ENCODE measurements at places on chromosomes 6 and 20. TPM values are rescaled to one million over a fixed set of nuclear protein-coding genes. Genes with fewer than 3 reads are reported as not detected.

- no peak for DNase-seq
These were observed 1.6 kb downstream of the CLIC5 start for GRCh38 chr6:46014046-46014445.

DNA sequence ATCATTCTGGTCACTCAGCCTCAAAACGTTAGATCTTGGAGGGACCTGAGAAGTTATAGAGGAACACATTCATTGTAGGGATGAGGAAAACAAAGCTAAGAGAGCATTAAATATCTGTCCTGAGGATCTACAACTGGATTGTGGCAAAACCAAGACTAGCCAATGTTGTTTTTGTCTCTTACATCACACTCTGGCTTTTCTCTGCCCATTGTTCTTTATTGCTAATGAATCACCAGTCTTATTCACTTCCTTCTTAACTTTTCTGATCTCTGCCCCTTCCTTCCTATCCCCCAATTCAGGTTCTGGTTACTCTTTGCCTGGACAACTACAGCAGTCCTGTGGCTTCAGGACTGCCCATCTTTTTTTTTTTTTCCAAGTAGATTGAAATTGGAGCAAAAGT, 57.0 kb upstream of the PREP start:
- no peak for DNase-seq

The SLC4A11 gene
- 0.35 TPM for total RNA-seq

- DNase-seq: no peak
These were observed 184.9 kb upstream of the TENT5A start for GRCh38 chr6:81937296-81937937.

The EFCAB8 gene
- not detected for total RNA-seq

The GJE1 gene
- total RNA-seq: not detected

GRCh38 chr20:56249244-56249955, 868 bp downstream of the MC3R start:
- no peak for DNase-seq

The STMN3 gene
- total RNA-seq: 8.8 TPM

DNA sequence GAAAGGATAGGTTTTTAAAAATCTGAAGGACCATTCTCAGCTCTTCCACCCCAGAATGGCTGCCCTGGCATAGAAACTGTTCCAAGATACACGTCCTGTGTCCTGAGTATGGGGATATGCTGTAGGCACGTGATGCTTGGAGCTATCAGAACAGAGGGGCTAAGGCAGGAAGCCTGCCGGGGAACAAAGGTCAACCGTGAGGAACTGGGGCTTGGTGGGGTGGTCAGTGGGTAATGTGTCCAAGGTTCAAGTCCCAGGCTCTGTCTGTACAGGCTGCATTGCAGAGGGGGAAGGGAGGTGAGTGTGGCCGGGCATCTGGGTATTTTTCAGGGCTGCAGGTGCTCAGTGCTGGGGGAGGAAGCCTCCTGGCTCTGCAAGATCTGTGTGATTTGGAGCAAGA, 479.6 kb upstream of the CHD6 start:
- DNase-seq: no peak

GRCh38 chr20:24684956-24685691, 215.7 kb downstream of the SYNDIG1 start:
- peak; percentile 74 for DNase-seq

DNA sequence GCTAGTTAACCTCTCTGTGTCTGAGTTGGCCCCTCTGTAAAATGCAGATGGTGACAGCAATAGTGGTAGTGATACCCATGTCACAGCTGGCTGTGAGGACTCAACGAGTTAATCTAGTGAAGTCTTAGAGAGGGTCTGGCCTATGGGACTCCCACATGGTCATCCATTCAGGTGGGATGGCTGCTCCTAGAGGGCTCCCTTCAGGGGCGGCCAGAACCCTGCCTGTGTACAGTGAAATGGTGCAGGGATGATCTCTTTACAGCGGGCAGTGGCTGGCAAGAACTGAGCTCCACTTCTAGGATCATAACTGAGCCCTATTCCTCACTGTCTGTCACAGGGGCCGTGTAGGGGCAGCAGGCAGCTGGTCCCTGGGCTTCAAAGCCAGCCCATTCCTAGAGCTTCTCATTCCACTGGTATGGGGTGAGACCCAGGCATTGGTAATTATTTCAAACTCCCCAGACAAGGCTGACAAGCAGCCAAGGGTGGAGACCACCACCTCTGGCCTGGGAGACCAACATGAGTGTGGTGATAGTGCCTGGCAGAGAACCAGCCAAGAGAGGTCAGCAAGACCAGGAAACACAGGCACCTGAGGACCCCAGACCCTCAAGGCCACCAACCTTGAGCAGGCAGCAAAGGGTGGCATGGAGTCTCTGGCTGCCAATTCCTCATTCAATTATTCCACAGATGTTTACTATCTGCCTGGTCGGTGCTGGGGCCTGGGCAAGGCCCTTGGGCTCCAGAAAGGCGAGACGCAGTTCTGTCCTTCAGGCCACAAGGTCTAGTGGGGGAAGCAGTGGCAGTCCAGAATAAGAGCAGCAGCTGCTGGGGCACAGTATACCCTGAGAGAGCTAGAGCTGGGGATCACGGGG, 103.4 kb downstream of the MRPL14 start:
- DNase-seq: peak; percentile 61

The CALHM6 gene
- total RNA-seq: 0.97 TPM

The FAM184A gene
- total RNA-seq: 0.40 TPM

DNA sequence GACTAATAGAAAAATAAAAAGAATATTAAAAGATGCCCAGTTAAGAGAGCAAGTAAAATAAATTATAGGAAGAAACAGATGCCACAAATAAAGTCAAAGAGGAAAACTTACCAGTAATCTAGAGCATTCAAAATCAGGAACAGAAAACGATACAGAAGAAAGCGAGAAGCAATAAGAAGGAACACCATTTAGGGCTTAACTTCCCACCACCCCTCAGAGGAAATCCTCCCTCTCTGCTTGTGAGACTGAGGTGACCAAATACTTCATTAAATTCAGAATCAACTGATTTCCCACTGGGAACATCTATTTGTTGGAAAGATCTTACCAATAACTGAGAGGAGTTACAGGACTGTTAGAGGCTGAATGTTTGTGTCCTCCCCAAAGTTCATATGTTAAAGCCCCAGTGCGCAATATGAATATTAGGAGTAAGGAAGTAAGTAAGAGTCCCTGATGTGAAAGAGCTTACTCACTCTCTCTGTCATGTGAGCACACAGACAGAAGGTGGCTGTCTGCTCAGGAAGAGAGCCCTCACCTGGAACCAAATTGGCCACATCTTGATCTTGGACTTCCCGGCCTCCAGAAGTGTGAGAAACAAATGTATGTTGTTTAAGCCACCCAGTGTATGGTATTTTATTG, 19.5 kb downstream of the KATNA1 start:
- DNase-seq: no peak

- no peak for DNase-seq
These were observed 235.8 kb downstream of the NFATC2 start for GRCh38 chr20:51306521-51307358.

The GSTA3 gene
- total RNA-seq: not detected

The SCUBE3 gene
- total RNA-seq: 5.2 TPM

GRCh38 chr6:99341862-99342455, 7.5 kb downstream of the FAXC start:
- DNase-seq: no peak

DNA sequence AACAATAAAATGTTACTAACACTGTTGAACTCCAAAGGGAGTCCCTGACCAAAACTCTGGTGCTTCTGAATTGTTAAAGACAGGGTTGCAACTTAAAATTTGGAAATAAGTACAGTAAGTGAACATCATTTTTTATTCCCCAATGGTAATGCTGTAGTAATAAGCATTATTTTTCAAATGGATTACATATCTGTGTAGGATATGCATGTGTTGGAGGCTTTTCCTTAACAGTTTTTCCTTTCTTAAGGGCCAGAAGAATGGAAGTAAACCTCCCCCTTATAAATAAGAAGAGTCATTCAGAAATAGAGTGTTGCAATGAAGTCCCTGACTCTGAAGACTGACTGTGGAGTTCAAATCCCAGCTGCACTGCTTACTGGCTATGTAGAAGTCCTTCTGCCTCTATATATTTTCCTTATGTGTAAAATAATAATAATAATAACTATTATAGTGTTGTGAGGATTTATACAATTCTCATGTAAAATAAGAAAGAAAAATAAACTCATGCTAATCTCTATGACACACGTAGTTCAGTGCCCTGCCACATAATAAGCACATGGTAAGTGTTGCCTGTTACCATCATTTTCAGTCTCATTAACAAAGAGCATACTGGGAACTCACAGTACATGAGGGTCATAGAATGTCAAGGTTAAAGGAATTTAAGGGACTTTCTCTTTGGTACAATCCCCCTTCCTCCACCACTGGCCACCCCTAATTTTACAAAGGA, 129.8 kb upstream of the SMLR1 start:
- DNase-seq: no peak

GRCh38 chr6:13163161-13163944, 165.0 kb downstream of the TBC1D7 start:
- DNase-seq: no peak

DNA sequence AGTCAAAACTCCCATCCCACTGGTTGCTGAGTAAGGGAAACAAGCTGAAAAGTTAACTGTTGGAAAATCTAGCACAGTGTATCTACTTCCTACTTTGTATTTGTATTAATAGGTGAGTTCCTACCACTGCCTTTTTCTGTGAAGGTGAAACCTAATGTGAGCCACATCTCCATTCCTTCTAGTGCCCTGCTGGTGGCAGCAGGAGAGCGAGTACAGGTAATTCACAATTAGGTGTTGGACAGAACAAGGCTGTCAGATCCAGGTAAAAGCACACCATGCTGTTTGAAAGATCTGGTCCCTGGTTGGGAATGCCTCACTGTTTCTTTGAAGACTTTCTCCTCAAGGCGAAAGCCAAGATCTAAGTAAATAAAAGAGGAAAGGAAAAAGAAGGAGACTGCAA, 528.4 kb downstream of the PKHD1 start:
- no peak for DNase-seq

DNA sequence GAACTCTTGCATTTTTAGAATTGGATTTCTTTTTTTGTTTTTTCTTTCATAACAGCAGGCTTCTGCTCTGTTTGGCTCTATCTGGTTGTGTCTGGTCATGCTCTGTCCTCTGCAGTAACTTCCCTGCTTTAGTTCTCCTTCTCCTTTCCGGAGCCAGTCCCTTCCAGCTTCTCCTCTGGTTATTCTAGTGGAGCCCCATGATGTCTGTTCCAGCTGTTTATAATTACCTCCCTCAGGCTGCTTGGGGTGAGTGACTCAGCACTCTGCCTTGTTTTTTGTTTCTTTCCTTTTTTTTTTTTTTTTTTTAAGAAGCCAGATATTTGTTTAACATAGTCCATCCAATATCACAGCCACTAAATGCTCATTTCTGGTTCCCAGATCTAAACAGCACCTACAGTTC, 409.6 kb downstream of the MAFB start:
- DNase-seq: no peak

The OXT gene
- total RNA-seq: not detected

GRCh38 chr6:55182016-55182650, 7.8 kb downstream of the HCRTR2 start:
- DNase-seq: no peak
